ENCODE measurements at places on chromosomes 16 and 17.

DNA sequence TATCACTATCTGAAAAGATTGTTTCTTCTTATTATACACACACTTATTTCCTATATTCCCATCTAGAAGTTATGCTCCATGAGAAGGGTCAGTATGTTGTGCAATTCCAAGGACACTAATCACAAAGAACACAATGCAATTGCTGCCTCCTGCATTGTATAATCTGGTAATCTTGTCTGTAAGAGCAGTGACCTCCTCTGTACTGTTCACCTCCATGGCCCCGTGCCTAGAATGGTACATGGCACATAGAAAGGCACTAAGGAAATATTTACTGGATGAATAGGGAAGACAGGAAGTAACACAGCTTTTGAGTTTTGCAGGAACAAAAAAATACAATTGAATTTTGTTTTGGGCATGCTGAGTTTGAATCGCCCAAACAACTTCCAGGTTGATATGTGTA lies 214.6 kb upstream of the SALL1 start:
- DNase-seq = no peak

DNA sequence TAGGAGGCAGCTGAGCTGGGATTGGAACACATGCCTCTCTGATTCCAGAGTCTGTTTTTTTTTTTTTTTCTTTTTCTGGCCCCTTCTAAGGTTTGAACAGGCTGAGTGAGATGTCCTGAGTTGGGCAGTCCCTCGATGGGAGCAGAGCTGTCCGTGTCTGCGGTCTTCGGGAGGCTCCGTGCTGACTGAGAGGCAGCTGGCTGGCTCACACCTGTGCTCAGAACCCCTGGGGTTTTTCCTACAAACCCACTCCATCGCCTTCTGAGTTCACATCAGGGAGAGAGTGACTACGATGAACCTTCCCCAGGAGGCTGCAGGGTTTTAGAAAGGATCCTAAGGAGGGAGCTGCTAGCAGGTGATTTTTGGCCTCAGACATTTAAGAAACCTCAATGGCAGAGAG lies 92.5 kb downstream of the IRF8 start:
- no peak for DNase-seq

- DNase-seq = no peak
Measured at GRCh38 chr17:66493283-66494019, 191.0 kb downstream of the PRKCA start.

DNA sequence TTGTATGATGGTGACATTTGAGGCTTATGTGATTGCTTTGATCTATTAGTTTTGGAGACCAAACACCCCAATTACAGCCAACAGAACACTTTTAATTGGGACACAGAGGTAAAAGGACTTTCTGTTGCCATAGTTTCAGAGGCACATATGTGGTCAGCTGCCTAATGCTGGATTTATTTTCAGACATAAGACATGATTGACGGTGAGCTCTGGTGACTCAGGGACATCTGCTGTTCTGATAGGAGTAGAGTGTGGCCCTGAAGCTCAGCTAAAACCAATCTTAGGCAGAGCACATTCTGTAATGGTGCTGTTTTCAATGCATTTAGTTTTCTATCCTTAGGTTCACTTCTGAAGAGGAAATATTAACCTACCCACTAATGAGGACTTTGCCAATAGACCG lies 247.1 kb downstream of the UTP18 start:
- DNase-seq = no peak

- no peak for DNase-seq
Measured at GRCh38 chr17:9520649-9521048, 55.0 kb downstream of the STX8 start.

DNA sequence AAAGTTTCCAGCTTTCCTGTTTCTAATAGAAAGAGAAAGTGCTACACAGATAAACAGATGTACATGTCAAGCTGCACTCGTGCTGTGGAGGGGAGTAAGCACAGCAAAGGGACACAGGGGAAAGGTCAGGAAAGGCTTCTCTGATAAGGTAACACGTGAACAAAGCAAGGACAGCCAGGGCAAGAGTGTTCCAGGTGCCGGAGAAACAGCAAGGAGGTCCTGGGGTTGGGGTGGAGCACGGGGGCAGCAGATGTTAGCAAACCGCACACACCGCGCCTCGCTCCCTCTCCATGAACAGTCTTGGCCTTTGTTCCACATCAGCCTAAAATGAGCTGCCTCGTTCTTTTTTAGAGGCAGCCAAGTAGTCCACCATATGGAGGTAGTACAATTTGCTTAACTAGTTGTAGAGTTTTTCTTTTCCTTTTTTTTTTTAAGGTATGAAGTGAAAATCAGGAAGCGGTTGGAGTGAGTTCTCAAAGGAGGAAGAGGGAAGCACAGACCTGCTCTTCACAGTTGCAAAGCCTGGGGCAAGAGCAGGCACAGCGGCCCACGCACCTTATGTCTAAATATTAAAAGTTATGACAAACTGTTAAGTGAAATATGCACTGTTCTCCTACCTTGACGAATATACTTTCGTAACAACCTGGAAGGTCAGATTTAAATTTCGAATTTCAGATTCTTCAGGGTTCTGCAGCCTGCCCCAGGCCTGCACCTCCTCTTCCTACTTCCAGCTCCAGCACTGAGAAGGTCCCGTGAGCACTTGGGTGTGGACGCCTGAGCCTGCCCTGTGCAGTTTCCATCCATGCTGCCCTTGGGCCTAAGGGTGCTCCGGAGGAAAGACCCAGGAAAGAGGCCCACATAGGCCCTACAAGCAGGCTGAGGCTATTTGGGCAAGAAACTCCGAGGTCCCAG lies 41.5 kb upstream of the RPH3AL start:
- DNase-seq = no peak

DNA sequence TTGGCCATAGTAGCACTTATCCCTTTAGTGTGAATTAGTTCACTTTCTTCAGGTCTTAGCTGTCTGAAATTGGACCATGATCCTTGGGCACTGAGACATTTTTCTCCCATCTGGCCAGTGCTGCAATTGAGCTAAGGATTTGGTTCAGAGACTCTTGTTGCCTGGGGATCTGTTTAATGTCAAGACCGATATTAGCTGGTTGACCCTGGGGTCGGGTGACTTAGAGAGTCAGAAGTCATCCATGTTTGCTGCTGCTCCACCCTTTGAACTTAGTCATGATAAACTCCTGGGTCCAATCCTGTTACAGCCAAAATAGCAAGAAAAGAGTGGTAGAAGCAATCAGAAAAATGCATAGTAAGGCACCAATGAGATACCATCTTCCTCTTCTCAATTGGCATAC lies 45.8 kb upstream of the TOX3 start:
- DNase-seq = no peak

DNA sequence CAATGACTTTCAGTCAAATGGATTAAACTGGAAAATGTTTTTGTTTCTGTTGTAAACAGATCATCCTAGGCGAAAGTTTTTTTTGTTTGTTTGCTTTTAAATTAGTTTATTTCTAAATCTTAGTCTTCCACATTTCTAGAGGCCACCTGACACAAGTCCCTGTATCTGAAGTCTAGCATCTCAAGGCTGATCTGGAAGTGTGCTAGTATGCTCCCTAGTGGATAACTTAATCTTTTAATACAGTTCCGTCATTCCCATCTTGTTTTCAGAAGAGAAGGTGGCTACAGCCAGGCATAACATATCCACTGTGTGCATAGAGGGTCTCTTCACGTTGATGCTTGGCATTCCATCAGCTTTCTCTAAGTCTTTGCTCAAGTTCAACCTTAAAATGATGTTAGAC lies 7.6 kb downstream of the IFT20 start:
- no peak for DNase-seq

All from CD4-positive, alpha-beta T cell treated with Interferon alpha-2 for 1 hour (primary cell).